EH (cell line): ENCODE measurements at places on chromosomes 12 and 14.

GRCh38 chr12:69015017-69015416, 82.0 kb upstream of the CPM start:
- DNase-seq: no peak

GRCh38 chr12:49200919-49201594, 12.2 kb upstream of the TUBA1A start:
- DNase-seq: peak; percentile 83

DNA sequence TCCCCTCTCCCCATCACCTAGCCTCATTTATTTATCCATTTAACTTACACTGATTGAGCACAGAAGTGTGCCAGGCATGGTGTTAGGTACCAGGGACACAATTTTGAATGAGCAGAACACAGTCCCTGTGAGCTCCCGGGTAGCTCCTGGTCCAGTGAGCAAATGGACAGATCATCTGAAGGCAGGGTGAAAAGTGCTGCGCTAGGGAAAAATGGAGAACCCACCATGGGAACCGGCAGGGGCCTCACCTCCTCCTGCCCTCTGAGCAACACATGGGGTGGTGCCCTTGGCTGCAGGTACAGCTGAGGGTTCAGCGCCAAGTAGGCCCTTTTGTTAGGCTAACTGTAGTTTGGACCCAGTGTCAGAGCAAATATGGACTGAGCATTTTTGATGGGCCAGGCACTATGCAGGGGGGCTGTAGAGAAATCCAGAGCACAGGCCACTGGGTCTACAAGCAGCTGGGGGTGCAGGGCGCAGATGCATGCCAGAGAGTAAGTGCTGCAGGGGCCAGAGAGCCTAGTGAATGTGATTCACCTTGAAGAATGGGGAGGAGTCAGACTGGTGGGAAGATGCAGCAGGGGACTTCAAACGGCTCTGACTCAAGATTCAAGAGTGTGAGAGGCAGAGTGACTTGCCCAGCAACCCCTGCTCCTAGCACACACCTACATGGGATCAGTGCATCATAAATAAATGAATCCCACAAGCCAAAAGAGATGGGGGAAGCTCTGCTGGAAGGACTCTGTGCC, 28.2 kb downstream of the LTBP2 start:
- peak; percentile 87 for DNase-seq

- DNase-seq: no peak
These were observed 358 bp downstream of the ELK3 start for GRCh38 chr12:96194576-96194889.

- DNase-seq: no peak
These were observed 97.6 kb upstream of the DIO3 start for GRCh38 chr14:101463566-101464171.

DNA sequence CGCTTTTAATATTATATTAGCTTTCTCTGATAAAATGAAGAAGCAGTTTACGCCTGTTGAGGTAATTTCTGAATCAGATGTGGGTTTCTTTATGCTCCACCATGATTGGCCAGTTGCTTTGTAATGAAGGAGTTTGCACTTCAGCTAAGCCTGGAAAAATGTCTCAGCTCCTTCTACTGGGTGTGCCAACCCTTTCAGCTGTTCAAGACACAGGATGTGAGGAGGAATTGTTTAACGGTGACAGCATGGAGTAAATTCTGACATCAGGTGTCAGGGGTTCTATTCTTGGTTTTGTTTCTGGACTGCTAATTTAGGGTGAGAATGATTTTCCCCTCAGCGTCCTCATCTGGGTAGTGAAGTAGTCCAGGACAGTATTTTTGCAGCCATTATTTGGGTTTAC, 43.5 kb downstream of the FLRT2 start:
- peak; percentile 30 for DNase-seq

DNA sequence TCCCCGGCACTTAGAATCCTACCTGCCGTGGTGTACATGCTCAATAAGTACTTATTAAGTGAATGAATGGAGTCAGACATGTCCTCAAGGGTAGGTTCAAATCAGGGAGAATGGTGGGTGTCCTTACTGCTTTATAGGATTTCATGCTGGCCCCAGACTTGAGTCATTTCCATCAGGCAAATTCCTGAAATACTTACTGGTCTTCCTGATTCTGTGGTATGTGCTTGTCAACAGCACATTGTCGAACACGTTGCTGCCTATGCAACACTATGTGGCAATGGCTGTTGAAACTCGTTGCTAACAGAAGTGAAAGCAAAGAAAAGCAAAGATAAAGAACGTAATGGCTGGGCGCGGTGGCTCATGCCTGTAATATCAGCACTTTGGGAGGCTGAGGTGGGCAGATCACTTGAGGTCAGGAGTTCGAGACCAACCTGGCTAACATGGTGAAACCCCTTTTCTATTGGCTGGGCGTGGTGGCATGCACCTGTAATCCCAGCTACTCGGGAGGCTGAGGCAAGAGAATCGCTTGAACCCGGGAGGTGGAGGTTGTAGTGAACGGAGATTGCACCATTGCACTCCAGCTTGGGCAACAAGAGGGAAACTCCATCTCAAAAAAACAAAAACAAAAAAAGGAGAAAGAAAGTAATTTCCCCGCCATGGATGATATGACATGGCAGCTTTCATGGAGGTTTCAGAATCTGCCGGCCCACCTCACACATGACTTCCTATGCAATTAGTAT, 214.9 kb downstream of the ZFP36L1 start:
- DNase-seq: peak; percentile 99

- DNase-seq: no peak
These were observed 51.5 kb upstream of the RASSF3 start for GRCh38 chr12:64558754-64559153.

GRCh38 chr12:45745861-45746277, 16.4 kb downstream of the ARID2 start:
- DNase-seq: peak; percentile 49

- no peak for DNase-seq
These were observed 54.9 kb downstream of the SMUG1 start for GRCh38 chr12:54133772-54134375.

- DNase-seq: no peak
These were observed 1.1 kb upstream of the SPATS2 start for GRCh38 chr12:49366096-49366651.

GRCh38 chr12:13190275-13190674, 6.3 kb upstream of the EMP1 start:
- DNase-seq: no peak

DNA sequence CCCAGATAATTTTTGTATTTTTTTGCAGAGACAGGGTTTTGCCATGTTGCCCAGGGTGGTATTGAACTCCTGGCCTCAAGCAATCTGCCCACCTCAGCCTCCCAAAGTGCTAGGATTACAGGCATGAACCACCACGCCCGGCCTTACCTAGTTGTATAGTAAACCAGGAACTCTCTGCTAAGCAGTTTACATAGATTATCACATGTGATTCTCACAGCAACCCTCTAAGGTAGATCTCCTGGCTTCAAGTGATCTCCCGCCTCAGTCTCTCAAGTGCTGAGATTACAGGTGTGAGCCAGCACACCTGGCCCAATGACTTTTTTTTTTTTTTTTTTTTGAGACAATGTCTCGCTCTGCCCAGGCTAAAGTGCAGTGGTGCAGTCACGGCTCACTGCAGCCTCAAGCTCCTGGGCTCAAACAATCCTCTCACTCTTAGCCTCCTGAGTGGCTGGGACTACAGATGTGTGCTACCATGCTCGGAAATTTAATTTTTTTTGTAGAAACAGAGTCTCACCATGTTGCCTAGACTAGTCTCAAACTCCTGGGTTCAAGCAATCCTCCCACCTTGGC, 26.0 kb upstream of the ATP2A2 start:
- no peak for DNase-seq

DNA sequence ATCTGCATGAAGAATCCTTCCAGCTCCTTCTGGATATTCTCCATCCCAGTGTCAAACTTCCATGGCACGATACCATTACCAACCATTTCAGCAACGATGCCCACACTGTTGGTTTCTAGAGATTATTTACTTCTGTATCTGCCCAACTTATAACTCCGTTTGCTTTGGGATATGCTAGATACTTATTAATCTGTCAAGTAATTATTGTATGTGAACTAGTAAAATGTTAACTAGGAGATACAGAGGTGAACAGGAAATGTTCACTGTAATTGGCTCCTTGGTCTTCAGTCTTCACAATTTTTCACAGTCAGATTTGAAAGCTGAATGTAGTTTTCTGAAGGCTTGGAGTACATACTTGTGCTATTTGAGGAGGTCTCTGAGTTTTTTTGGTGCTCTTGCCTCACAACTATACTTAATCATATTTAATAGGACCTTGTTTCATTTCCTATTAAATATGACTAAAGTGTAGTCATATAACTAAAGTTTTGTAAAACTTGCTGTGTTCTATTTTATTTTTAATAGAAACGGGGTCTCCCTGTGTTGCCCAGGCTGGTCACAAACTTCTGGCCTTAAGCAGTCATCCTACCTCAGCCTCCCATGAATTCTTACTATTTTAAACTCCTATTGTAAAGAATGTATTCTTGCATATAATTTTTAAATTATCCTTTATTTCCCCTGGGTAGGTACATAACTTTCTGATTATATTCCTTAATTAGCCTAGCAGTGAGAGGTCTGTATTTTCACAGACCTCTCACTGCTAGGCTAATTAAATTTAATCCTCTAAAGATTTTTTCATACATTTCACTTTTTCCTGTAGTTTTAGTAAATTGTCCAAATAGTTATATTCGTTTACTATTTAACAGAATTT, 79.7 kb downstream of the FGD4 start:
- no peak for DNase-seq

- DNase-seq: peak; percentile 25
These were observed 170.7 kb downstream of the ESRRB start for GRCh38 chr14:76546426-76547221.

DNA sequence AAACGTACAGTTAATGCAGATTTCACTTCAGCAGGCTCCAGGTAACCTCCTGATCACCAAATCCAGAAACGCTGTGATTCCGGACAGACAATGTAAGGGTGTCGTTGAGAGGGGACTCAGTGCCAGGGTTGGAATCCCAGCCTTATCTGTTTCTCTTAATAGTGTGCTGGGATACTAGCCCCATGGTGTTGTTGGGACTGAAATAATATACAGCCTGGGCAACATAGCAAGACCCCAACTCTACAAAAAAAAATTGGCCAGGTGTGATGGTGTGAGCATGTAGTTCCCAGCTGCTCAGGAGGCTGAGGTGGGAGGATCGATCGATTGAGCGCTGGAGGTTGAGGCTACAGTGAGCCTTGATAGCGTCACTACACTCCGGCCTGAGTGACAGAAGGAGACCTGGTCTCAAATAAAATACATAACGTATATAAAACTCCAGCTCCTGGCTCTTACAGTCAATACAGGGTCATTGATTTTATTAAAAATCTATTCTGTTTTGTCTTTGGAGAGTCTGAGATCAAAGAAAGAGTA, 1.3 kb downstream of the PEBP1 start:
- DNase-seq: no peak

DNA sequence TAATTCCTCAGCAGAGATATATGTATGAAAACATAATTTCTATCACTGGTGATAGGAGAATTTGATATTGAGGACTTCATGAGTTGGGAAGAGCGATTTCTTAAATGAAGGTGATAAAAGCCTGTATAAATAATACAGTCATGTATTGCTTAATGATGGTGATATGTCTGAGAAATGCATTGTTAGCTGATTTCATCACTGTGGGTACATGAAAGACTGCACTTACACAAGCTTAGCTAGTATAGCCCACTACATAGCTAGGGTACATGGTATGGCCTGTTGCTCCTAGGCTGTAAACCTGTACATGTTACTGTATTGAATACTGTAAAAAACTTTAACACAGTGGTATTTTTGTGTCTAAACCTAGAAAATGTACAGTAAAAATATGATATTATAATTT, 63.4 kb downstream of the ANO4 start:
- no peak for DNase-seq

GRCh38 chr12:3842517-3842916, 30.7 kb downstream of the PARP11 start:
- DNase-seq: peak; percentile 3

- peak; percentile 67 for DNase-seq
These were observed 75.6 kb upstream of the FRMD6 start for GRCh38 chr14:51576117-51576430.

GRCh38 chr14:68174446-68174845, 354.9 kb downstream of the RAD51B start:
- no peak for DNase-seq

- DNase-seq: no peak
These were observed 5.8 kb upstream of the PUS1 start for GRCh38 chr12:131923260-131923659.
